SJCRH30 (cell line): ENCODE measurements at places on chromosomes 1 and 21. TPM values are rescaled to one million over a fixed set of nuclear protein-coding genes. Genes with fewer than 3 reads are reported as not detected.

Gene IKBKE
- total RNA-seq: 3.1 and 3.5 TPM in 2 replicates

Gene FCRL3
- total RNA-seq: not detected in 2 replicates

Gene DDAH1
- 80.3 and 80.9 TPM in 2 replicates for total RNA-seq

DNA sequence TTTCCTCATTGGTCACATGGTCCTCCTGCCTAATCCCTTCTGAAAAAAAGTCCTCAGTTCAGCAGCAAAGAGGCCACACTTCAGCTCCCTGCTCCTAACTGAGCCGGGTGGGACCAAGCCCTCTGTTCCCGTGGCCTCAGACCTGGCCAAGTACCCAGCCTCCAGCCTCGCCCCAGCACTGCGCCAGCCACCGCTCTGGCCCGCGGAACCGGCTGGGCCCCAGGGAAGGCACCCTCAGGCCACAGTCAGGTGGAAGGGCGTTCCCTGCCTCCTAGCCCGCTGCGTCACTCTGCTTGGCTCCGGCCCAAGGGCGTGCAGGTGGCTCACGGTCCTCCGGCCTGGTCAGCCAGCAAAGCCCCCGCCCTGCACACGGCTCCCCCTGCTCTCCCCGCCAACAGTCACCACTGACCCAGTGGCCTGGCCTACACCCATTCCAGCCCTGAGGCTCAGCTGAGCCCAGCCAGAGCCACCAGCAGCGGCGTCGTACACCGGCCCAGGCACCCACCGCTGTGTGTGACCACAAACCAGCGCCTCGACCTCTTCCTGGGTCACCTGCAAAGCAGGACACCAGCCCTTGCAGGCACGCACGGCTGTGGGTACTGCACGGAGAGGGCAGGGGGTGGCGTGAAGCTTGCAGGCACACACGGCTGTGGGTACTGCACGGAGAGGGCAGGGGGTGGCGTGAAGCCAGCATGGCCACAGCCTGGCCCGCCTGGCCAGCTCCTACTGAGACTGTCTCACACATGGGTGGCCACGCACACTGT is 19.4 kb downstream of the NADK start:
- H3K36me3 ChIP-seq: peaks cover 67% of the 10 kb centered on the region
- no peak overlapping the region for H3K27ac ChIP-seq
- no peak for DNase-seq
- H3K27me3 ChIP-seq: no peaks in the 10 kb centered on the region

- H3K4me1 ChIP-seq: no peaks in the 10 kb centered on the region
- H3K36me3 ChIP-seq: peaks cover 80% of the 10 kb centered on the region
- H3K27ac ChIP-seq: no peak overlapping the region
- H3K27me3 ChIP-seq: no peaks in the 10 kb centered on the region
- no peak overlapping the region for H3K4me3 ChIP-seq
- no peak for DNase-seq
Observed at GRCh38 chr1:222652676-222653075, 34.8 kb downstream of the MIA3 start.

GRCh38 chr1:3914911-3915310 is 14.8 kb upstream of the C1orf174 start:
- H3K4me3 ChIP-seq: no peak overlapping the region
- peaks cover 8% of the 10 kb centered on the region for H3K27me3 ChIP-seq
